ENCODE measurements at places on chromosomes 4 and X.

DNA sequence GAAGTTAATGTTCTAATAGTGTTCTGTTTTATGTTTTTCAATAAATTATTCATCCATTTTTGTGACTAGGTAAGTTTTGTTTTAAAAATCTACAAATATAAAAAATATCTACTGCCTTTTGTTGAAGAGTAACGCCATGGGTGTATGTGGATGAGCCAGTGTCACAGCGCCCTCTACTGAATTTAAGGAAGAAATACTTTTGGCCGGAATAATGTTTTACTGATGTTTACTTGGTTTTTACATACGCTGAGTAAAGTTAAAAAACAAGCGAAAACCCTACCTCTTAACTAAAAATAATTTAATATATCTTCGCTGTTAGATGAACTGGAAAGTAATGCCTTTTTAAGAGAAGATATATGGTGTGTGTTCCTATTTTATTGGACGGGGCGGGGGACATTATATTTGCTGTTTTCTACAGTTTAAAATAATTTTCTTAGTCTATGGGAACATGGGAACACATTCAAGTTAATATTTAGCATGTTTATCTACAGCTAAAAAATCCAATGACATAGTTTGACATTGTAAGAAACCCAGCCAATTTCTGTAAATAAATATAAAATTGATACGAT is 86.1 kb downstream of the CPE start:
- peak; percentile 59 for DNase-seq

DNA sequence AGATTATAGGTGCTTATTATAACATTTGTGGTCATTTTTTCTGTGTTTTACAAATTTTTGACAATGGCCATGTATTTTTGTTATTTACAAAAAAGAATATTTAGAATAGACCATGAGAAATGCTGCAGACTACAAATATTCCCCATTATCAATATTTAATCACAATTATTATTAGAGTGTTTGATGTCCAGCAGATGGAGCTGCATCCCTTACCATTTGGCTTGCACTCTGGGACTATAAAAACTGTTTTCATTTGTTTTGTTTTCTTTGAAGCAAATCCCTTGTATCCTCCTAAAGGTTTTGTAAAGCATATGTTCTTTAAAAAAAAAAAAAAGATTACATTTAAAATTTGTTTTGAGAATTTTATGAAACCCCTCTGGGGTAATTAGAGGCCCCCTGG is 85.6 kb upstream of the CXorf66 start:
- no peak for DNase-seq

DNA sequence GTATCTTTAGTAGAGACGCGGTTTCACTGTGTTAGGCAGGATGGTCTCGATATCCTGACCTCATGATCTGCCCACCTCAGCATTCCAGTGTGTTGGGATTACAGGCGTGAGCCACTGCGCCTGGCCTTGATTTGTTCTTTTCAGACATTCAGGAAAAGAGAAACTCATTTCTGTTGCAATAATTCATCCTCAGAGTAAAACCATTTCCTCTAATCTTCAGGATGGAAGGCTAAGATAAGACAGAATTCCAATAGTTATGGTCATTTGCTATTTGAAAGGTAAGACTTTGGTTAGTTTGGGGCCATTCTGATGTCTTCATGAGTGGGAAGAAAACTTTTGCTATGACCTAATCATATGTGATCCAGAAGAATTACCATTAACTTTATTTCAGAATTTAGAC is 83.0 kb downstream of the LRP2BP start:
- DNase-seq: no peak

DNA sequence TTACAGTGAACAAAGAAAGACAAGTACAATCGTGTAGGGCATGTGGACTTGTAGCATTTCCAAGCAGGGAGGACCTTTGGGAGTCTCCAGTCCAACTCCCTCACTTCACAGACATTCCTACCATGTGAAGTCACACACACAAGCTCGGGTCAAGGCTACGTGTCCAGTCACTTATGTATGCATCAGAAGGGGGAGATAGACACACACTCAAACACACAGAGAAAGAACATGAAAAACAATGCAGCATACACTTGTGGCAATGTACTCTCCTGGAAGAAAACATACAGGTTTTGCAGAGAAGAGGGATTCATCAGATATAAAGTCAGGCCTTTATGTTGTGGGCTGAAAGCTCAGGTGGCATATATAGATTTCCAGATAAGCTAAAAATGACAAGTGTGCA is 136.1 kb upstream of the MID1 start:
- DNase-seq: no peak

Measured in GM10248 (cell line).